ENCODE measurements at places on chromosomes 16 and 17.

DNA sequence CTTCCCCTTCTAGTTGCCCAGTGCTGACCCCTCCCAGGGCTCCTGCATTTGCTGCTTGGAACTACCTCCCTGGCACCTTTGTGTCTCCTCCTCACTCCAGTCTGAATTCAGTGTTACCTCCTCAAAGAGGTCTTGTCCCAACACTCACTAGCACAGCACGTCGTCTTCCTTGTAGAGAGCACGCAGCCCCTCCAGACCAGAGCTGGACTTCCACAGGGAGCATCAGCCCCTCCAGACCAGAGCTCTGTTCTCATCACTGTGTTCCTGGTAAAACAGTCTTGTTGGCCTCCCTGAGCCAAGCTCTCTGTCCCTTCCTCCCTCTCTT lies 27.8 kb upstream of the MGAT5B start:
- DNase-seq = no peak

GRCh38 chr17:50117202-50118051 lies 12.5 kb downstream of the SAMD14 start:
- DNase-seq = peak; percentile 86

GRCh38 chr17:1376061-1376460 lies 24.0 kb downstream of the YWHAE start:
- no peak for DNase-seq

DNA sequence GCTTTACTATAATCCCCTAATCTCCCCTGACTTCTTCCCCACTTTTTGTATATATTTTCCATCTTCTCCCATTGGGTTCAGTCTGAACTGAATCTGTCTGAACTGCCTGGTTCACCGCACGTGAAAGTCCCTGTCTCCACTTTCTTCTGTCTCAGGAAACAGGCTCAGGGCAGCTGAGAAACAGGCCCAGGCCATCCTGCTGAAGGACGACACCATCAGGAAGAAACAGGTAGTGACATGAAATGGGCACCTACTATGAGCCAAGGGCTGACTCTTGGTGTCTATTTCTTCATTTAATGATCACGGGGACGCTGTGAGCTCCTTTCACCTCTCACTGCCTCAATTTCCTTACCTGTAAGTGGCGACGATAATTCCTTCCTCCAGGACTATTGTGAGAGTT lies 90.5 kb upstream of the HSBP1 start:
- DNase-seq = no peak

- no peak for DNase-seq
These were observed 110.2 kb upstream of the LHX1 start for GRCh38 chr17:36827081-36827480.

DNA sequence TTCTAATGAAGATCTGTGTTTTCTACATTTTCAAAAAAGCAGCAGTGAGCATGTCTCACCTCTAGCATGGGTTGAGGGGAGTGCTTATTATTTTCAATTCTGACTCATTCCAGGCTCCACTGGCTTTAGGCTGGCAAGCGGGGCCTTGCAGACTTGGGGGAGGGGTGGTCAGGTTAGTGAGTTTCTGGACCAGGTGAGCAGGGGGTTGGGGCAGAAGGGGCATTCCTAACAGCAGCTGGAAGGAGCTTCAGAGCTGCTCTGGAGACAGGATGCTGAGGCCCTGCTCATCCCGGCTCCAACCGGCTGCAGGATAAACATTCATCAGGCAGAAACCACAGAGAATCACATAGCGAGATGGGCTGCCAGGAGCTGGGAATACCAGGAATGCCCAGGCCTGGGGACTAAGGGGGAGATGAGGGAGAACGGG lies 10.5 kb upstream of the KRT19 start:
- no peak for DNase-seq

- no peak for DNase-seq
These were observed 37.6 kb downstream of the RNF112 start for GRCh38 chr17:19448341-19449268.

- no peak for DNase-seq
These were observed 34.3 kb downstream of the C17orf75 start for GRCh38 chr17:32307658-32308057.

DNA sequence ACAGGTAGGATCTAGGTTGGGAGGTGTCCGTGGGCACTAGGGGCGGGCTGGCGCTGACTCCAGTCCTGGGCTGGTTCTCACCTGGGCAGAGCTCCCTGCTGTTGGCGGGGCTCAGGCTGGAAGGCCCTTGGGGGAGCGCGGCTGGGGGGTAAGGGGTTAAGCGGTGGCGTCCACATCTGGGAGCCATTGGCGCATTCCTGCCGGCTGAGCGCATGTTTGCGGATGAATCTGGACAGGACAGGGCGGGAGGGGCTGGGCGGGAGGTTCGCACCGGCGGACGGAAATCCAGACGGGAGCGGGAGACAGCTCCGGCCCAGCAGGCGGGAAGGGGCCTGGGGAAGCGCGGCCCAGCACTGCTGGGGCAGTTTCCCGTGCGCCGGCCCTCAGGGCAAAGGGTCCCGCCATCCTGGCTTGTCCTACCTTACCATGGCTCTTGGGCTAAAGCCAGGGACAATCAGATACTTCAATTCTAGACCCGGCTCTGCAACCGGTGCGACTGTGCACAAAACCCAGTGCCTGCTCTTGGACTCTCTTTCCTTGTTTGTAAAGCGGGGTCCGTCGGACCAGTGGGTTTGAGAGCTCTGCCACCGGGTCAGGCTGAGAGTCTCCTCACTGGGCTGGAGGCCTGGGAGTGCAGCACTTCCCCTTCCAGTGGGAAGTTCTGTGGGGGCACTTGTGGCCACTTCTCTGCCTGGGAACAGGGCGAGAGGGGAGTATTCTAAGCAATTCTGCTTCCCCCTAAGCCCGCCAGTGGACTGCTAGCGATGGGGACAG lies 7.8 kb downstream of the RARA start:
- DNase-seq = no peak

GRCh38 chr16:89656435-89657121 lies 930 bp downstream of the CHMP1A start:
- DNase-seq = no peak

GRCh38 chr17:73240561-73240960 lies 21.1 kb downstream of the CPSF4L start:
- DNase-seq = no peak

DNA sequence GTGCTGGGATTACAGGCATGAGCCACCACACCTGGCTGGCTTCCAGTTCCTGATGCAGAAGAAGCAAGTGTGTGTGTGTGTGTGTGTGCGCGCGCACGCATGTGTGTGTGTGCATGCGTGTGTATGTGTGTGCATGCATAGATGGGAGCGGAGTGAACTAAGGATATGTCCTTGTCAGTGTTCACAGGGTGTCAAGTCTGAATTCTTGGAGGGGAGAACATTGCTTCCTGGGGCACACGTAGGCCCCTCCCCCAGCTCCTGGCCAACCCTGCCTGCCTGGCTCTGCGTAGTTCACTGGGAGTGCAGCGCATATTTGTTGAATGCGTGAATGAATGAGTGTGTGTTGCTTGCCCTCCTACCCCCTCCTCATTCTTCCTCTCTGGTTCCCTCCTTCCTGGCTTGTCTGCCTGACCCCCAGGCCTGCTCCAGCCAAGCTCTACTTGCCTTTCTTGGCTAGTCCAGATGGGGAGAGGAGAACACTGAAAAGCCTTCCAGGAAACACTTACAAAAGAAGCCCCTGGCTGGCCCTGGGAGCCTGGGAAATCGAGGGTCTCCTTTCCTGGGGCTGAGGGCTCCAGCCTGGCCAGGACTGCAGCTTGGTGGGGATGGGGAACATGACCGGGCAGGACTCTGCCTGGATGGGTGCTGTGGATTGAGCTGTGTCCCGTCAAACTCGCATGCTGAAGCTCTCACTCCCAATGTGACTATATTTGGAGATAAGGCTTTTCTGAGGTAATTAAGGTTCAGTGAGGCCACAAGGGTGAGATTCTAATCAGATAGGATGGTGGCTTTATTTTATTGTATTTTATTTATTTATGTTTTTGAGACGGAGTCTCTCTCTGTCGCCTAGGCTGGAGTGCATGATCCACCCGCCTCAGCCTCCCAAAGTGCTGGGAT lies 27.9 kb downstream of the IGFBP4 start:
- DNase-seq = no peak

- no peak for DNase-seq
These were observed 87.2 kb upstream of the IRX3 start for GRCh38 chr16:54373534-54374520.

DNA sequence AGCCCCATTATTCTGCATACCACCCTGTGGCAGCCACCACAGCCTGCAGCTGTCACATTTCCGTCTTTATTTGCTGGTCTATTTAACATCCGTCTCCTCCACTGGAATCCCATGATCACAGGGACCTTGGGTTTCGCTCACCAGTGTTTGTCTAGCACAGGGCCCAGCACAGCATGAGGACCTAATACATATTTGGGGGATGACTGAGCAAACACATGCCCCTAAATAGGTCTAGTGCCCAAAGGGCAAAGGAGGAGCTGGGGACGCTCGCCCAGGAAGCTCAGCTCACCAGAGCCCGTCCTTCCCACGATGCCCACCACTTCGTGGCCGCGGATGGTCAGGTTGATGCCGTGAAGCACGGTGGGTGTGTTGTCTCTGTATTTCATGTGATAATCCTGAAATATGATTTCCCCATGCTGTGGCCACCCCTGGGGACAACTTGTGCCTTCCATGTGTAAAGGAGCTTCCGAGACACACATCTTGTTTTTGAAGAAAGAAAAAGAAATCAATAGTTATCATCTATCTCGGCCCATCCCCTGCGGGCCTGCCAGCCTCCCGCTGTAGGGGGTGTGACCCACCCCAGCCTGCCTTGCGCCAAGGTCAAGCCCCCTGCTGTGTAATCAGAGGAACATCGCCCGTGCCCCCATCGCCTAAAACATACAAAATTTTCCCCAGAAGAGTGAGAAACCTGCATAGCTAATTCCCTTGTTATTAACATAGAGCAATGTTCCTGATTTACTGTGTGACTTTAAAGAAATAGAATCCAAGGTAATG lies 21.0 kb upstream of the ABCC12 start:
- DNase-seq = no peak

- no peak for DNase-seq
These were observed 782 bp downstream of the POLR2A start for GRCh38 chr17:7484919-7485377.

DNA sequence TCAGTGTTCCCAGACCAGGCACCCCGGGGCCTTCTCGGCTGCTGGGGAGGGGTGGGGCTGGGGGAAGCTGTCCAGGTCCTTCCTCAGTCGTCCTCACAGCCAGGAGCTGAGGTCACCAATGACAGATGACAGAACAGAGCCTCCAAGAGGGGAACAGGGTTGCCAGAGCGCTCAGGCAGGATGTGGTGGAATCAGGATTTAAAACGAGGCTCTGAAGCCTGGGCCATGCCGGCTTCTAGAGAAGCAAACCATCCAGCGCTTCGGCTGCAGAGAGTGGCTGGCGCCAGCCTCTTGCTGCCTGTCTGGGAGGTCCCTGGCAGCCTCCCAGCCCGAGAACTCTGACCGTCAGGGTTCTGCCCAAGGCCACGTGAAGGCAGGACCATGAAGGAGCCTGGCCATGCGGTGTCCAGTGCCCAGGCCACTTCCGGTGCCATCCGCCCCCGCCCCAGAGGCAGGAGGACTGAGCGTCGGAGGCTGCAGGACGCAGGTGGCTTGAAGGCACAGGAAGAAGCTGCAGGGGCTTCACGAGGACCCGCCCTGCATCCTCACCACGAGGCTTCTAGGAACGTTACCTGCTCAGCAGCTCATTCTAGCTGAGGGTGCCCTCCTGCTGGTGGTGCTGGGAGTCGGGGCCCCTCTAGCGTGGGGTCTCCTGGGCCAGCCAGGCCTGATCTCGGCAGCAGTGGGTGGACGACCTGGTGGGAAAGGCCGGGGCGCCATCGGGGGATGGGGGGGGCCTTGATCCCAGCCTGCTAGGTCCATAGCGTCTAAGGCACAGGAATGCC lies 78.5 kb downstream of the KLHDC4 start:
- DNase-seq = no peak

GRCh38 chr17:38735161-38735997 lies 5.2 kb downstream of the CISD3 start:
- peak; percentile 96 for DNase-seq

DNA sequence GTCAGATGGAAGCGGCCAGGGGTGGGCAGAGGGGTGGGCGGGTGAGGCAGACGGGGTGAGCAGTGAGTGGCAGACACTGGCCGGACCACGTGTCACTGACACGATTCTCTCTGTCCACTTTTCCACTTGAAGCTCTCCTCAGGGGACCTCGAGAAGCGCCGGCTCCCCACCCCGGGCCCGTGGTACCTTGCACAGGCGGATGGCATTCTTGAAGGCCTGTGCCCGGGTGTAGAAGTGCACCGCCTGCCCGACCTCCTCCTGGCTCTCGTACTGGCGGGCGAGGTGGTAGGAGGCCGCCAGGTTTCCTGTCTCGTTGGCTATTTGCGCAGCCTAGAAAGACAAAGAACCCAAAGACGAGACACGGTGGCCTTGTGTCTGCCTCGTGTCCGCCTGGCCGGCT lies 9.1 kb upstream of the TMEM204 start:
- no peak for DNase-seq

GRCh38 chr16:47944589-47944988 lies 211.2 kb downstream of the ABCC12 start:
- DNase-seq = no peak

GRCh38 chr17:39872751-39873150 lies 4.7 kb downstream of the ZPBP2 start:
- DNase-seq = no peak

GRCh38 chr17:61351745-61352407 lies 47.8 kb upstream of the TBX2 start:
- DNase-seq = no peak

All from activated CD8-positive, alpha-beta memory T cell treated with anti-CD3 and anti-CD28 coated beads, Interleukin-2, amount 50 U/mL, for 48 hours (primary cell).